NCI-H1930 (cell line): ENCODE measurements at places on chromosomes 6 and 20.

- no peak for DNase-seq
Measured at GRCh38 chr6:130575557-130575956, 209.7 kb downstream of the TMEM200A start.

GRCh38 chr6:13418844-13419243 lies 68.6 kb downstream of the GFOD1 start:
- no peak for DNase-seq

GRCh38 chr6:139143111-139143510 lies 8.2 kb downstream of the HECA start:
- no peak for DNase-seq

DNA sequence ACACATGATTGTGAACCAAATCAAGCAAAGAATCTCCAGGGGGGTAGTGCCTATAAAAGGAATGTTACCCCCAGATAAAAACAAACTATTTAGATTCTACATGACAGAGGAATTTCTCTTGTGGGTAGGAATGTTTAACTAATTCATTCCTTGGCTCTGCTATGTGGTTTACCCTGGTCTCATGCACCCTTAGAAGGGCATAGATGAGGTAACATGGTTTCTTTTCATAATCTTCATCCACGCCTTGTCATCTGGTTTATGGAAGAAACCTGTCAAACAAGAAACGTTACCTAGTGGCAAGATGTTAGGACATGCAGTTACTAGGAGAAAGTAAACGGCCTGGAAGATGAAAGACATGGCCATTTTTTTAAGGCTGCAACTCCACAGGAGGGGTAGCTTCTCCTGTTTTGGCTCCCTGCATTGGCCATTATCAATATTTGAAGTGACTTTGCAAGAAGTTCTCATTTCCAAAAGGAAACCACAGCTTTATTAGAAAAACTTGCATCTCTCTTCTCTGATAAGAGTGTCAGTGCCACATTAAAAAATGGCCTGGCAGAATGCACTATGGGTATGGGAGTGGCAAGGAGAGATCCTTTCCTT lies 45.5 kb downstream of the STX11 start:
- no peak for DNase-seq

DNA sequence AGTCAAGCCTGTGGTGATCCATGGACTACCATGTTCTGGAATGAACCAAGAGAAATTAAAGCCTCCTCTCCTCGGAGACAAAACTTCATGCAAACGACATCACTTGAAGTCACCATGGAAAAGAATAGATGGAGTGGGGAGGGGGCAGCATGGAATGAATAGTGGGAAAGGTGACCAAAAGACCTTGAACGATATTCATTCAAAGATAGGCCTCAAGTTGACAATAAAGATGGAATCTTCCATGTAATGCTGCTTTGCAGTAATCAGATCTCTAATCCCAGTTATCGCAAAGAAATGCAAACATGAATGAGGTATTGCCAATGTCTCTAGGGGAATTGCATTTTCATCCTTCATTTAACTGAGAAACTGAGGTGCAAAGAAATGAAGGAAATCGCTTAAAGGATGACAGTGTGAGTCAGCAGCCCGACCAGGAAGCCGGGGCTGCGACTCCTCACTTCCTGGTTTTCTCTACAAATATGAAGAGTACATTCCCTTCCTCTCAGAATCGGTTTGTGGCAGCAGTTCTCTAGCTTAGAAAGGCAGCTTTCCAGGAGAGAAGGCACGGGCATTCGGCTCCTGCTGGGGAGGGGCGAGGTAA lies 65.6 kb upstream of the RREB1 start:
- DNase-seq, result no peak

GRCh38 chr6:42339991-42340401 lies 111.7 kb downstream of the TRERF1 start:
- no peak for DNase-seq
